ENCODE measurements at places on chromosomes 13 and 19.

GRCh38 chr13:94702181-94703041 lies 9.9 kb downstream of the SOX21 start:
- no peak for DNase-seq

DNA sequence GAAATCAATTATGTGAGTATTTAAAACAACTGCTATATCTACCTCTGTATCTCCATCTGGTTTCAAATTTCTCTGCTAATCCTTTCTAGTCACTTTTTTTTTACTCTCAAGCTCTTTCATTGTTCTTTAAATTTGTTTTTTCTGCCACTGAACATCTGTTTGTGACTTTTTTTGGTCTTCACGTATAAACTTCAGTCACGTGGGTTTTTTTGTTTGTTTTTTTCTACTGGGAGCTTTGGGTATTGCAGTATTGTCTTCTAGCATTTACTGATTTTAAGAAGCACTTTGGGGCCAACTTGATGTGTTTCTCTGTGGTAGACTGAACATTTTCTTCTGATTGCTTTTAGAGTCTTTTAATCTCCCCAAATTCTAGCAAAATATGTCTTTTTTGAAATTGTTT lies 262.6 kb upstream of the RXFP2 start:
- DNase-seq: no peak

DNA sequence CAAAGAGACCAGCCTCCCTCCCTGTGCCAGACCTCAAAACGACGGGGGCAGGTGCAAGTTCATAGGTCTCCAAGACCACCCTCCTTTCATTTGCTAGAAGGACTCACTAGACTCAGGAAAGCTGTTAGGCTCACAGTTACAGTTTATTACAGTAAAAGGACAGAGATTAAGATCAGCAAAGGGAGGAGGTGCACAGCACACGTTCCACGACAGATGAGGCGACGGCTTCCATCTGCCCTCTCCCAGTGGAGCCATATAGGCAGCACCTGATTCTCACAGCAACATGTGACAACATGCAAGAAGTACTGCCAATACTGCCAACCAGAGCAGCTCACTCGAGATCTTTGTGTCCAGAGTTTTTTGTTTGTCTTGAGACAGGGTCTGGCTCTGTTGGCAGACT lies 9.4 kb upstream of the CEACAM19 start:
- no peak for DNase-seq

- no peak for DNase-seq
These were observed 29.8 kb upstream of the ZNF254 start for GRCh38 chr19:24057144-24057543.

- no peak for DNase-seq
These were observed 97.5 kb downstream of the INSR start for GRCh38 chr19:7196763-7197118.

- no peak for DNase-seq
These were observed 6.8 kb upstream of the ZNRF4 start for GRCh38 chr19:5448374-5448773.

DNA sequence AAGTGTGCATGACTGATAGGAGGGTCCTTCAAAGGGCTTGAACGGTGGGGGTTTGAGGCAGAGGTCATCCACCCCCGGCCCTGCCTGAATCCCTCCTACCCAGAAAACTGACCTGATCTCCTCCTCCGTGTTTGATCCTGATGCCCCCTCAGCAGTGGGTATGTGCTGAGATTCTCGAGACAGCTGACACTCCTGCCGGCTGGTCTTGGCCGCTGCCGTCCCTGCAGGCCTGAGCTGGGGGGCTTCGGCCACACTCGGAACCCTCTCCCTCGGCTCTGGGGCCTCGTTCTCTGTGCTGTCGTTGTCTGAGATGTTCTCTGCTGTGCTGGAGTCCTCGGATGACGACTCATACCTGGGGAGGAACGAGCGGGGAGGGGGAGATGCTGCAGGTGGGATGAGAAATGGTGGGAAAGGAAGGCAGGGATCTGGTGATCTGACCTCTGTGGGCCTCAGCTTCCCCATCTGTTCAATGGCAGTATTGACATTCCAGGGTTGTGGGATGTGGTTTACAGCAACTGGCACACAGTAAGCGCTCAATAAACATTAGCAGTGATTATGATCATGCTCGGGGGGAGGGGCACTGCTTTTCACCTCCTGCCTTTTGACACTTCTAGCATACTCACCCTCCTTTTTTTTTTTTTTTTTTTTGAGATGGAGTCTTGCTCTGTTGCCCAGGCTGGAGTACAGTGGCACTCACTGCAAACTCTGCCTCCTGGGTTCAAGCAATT lies 20.7 kb downstream of the KANK2 start:
- DNase-seq: no peak

- no peak for DNase-seq
These were observed 3.9 kb upstream of the NCR1 start for GRCh38 chr19:54902061-54902460.

DNA sequence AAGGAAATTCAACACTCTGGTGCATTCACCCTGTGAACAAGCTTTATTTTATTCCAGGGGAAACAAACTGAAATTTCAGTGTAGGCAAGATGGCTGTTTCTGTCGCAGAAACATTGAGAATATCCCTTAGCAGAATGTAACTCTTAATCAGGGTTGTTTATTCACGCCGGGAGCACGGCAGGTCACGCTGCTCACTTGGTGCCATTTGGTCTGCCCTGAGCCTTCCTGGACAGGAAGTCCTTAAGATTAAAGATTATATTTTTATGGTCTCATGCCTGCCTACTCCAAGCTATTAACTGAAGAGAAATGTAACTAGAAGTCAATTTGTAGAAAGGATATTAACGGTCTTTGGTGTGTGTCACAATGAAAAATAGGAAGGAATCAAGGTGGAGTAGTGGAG lies 185.3 kb upstream of the ARGLU1 start:
- no peak for DNase-seq

GRCh38 chr19:58059003-58059670 lies at the start of gene ZNF135:
Gene ZNF135 (plus strand): TSS chr19:58059282. CDS start chr19:58060003, 721 bp downstream.
- DNase-seq: no peak

DNA sequence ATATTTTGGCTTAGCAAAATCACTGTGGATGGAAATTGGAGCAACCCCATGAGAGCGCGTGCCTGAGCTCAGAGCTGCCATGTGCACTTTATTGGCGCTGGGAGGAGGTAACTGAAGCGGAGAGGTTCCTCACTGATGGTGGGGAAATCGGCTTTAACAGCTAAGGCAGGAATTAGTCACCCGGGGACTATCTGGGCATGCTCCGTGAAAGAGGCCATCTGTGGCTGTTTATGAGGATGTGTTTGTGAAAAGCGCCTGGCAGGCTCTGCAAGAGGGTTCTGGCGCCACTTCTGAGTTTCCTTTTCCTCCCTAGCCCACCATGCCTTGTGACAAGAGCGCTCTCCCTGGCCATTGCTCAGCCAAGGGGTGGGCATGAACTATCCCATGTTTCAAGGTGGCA lies 815.6 kb downstream of the UQCRFS1 start:
- DNase-seq: no peak

GRCh38 chr13:43132257-43132656 lies 108.9 kb downstream of the DNAJC15 start:
- no peak for DNase-seq

- no peak for DNase-seq
These were observed 22.6 kb downstream of the CYP2A6 start for GRCh38 chr19:40827386-40828247.

DNA sequence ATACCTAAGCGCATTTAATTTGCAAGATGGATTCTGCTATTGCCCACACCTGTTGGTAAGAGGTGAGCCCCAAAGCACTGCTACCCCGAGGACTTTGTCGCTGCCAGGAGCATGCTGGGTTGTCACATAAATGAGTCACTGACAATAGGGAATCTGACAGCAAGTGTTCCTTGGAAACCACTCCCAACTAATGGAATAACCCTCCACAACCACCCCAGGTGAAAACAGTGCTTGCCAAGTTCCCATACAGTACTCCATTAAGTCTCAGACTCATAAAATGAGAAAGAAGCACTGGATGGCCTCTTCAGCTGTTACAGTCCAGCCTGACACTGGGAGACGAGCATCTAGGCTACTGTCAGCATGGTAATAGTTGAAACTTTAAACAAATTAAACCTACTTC lies 108.6 kb downstream of the EFNB2 start:
- no peak for DNase-seq

GRCh38 chr19:47757617-47758442 lies 12.5 kb downstream of the NOP53 start:
- no peak for DNase-seq

- DNase-seq: peak; percentile 55
These were observed at the start of gene PHF11 for GRCh38 chr13:49495783-49496762. Gene PHF11 (plus strand): TSS chr13:49495953. CDS start chr13:49496002, 49 bp downstream.

Measured in SW 1271 (cell line).